Astrocyte of the hippocampus (primary cell): ENCODE measurements at places on chromosomes 3 and 15.
A peak's percentile ranks its signal among the peaks of the same experiment; 100 is the strongest.

GRCh38 chr3:38457111-38458003 is 3.7 kb downstream of the ACVR2B start:
- no peak for DNase-seq

DNA sequence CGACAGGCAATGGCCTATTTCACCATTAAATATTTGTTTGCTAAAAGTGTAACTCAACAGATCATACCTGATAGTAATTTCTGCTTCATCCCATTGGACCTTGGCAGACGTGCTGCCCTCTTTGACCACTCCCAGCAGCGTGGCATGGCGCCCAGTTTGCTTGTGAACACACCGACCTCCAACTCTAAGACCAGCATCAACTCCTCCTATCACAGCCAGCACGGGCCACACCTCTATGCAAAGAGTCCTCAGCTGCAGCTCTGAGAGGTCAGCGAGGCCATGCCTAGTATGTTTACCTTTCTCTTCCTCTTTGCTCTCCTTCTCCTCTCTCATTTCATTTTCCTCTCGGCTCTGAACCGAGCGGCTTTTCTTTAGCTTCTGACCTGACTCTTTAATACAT is 80.6 kb downstream of the FBXL22 start:
- DNase-seq = no peak

DNA sequence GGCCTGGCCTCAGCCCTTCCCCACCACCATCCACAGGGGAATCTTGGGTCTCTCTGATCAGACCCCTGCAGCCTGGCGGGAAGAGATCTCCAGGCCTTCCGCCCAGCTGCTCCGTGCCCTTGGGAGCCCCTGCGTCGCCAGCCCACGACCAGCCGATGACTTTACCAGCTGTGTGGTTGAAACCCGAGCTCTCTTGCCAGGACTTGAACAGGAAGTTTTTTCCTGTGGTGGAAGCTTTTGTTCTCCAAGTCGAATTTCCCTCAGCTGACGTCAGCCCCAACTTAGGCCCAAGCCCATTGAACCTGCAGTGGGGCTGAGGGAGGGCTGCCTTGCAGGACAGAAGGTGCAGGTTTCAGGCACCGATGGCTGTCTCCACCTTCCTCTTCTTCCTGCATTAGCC is 51.7 kb upstream of the SMAD3 start:
- peak; percentile 91 for DNase-seq

DNA sequence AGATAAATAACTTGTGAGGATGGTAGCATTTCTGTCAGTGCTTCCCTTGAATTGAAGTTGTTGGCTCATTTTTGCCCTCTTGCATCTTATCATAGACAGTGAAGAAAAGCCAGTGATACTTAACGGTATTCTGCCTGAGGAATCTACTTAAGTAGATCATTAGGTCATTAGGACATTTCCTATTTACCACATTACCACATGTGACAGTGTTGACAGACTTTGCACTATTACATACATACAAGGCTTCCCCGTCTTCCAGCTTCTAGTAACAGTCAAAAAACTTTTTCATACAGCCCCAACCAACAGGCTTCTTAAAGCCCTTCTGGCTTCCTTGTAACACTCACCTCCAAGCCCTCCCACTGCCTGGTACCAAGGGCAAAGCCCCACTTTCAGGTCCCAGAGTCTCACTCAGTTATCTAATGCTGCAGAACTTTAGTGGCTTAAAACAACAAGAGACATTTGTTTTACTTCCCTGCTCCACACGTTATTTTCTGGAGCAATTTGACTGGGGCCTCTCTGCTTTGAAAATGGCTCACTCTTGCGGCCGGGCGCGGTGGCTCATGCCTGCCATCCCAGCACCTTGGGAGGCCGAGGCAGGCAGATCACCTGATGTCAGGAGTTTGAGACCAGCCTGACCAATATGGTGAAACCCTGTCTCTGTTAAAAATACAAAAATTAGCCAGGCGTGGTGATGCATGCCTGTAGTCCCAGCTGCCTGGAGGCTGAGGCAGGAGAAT is 40.0 kb downstream of the ASB7 start:
- no peak for DNase-seq

DNA sequence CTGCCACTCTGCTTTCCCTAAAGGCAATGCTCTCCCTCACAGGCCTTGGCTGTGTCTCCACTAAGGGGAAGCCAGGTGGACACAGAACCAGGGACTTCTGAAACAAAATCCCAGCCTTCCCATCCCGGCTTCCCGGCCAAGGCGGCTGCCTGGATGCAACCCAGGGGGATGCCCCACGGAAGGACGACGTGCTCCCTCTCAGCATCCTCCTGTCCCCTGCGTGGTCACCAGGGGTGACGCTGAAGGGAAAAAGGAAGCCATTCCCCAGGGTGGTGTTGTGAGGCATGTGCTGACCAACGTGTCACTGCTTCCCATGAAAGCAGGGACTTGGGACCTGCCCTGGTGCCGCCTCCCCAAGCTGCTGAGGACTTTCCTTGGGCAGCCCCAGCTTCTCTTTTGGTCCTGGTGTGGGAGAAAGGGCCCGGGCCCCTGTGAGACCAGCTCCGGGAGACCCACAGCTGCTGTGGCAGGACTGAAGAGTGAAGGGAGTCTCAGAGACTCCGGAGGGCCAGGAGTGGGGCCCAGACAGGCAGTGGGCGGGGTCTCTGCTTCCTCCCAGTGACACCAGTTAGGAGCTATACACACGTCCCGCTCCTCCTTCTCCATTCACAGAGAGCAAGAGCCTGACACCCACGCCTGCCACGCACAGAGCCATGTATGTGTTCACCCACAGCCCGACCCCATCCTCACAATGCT is 139.2 kb downstream of the NUP210 start:
- no peak for DNase-seq

- peak; percentile 92 for DNase-seq
These were observed 216.1 kb downstream of the SLCO3A1 start for GRCh38 chr15:92069308-92070250.

DNA sequence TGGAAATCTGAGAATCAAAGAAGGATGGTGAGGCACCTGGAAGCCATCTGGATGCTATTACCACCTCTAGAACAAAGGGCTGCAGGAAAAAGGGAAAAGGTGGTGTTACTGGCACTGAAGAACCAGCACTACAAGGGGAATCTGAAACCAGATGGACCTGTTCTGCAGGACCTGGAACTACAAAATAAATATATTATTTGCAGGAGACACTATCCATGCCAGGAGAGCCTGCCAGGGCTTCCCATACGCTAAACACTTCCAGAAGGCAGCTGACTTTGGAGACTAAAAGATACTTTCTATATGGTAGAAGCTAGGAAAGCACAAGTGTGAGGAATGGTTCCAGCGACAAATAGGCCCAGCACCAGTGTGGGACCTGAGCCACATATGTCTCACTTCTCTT is 83.4 kb upstream of the POU1F1 start:
- DNase-seq = no peak

- DNase-seq = no peak
These were observed 5.3 kb downstream of the SH2D7 start for GRCh38 chr15:78097667-78098066.

DNA sequence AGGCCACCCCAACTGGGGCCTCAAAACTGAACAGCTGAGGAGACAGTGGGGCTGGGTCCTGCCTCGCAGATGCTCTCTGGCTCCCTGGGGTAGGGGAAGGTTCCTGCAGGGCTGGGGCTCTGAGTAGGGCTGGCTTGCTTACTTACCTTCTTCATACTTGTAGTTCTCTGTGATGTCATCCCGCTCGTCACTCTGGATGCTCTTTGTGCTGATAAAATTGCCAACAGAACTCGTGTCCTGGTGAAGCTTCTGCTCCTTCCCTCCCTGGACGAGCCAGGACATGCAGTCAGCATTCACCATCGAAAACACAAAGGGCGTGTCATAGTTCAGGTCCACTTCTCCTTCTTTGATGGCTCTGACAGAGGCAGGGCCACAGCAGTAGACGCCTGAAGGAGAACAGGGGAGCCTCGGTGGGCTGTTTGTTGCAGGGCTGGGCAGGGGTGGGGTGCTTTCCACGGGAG is 17.9 kb upstream of the EPB42 start:
- DNase-seq = no peak

- DNase-seq = peak; percentile 90
These were observed 1.1 kb upstream of the WWTR1 start for GRCh38 chr3:149658744-149659497.

DNA sequence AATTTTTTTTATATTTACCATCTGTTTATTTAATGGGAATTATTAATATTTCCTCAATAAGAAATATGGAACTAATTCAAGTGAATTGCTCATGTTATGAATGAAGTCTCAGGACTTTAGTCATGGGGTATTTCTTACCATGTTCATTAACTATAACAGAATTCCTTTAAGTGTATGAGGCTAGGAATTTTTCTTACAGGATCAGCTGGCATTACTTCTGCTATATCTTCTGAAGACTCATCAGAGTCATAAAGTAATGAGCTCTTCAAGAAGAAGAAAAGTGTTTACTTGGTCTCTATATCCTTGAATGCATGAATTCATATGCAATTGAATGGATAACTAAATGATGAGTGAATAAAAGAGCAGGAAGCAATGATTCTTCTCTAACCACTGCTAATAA is 486.8 kb upstream of the THBS1 start:
- no peak for DNase-seq

DNA sequence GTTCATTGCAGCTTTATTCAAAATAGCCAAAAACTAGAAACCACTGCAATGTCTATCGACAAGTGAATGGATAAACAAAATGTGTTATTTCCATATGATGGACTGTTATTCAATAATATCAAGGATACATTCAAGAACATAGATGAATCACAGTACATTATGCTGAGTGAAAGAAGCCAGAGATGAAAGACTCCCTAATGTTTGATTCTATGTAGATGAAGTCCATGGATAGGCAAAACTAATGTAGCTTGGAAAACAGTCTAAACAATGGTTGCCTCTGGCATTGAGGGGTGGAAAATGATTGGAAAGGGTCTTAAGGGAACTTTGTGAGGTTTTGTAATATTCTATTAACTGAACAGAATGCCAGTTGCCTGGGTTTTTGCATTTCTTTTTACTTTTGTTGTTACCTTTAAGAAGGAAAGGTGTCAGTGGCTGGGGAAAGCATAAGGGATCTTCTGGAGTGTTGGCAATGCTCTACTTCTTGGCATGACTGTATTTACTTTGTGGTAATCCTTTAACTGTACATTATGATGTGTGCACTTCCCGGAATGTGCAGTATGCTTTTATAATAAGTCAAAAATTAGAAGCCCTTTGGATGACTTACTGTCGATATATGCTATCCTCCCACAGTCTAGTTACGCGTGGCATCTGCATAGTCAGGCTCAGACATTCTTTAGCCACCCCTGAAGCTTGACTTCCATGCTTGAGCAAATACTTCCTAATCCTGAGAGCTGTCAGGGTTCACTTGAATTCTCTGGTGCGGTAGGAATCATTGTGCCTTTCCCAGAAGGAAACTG is 20.5 kb upstream of the ATP10A start:
- DNase-seq = peak; percentile 91

DNA sequence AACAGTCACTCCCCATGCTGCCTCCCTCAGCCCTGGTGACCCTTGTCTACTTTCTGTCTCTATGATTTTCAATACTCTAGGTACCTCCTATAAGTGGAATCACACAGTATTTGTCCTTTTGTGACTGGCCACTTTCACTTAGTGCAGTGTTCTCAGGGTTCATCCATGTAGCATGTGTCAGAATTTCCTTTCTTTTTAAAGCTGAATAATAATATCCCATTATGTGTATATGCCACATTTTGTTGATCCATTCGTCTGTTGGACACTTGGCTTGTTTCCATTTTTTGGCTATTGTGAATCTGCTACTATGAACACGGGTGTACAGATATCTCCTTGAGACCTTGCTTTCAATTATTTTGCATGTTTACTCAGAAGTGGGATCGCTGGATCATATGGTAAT is 34.1 kb downstream of the PML start:
- DNase-seq = no peak

DNA sequence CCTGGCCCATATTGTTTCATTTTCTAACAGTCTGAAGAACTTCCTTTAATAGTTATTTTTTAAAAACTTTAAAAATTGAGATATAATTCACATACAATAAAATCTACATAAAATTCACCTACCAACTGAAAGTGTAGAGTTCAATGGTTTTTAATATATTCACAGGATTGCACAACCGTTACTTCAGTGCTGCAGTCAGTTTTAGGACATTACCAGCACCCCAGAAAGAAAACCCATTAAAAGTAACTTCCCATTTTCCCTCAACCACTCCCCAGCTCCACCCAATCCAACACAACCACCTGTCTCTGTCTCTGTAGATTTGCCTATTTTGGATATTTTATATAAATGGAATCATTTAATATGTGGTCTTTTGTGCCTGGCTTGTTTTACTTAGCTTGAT is 29.6 kb downstream of the MGA start:
- no peak for DNase-seq

DNA sequence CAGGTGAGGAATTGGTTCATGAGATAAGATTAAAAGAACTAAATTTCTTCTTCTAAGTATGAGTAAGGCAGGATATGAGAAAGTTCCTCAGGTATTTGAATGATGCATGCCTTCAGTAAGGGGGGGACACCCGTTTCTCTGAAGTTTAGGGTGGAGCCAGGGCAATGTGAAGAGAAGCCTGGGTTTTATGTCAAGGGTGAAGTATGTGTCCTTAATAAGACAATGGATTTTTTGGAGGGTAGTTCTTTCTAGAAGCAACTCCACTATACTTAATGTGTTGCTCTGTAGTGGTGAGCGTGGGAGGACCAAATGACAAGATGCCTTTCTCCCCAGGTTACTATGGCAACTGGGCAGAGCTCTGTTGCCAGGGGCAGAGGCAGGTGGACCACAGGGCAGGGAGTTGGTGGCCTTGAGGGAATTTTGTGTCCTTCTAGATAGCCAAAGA is 44.0 kb downstream of the PHLDB2 start:
- peak; percentile 68 for DNase-seq

- DNase-seq = no peak
These were observed 492.2 kb downstream of the CNTN3 start for GRCh38 chr3:74122281-74122680.

DNA sequence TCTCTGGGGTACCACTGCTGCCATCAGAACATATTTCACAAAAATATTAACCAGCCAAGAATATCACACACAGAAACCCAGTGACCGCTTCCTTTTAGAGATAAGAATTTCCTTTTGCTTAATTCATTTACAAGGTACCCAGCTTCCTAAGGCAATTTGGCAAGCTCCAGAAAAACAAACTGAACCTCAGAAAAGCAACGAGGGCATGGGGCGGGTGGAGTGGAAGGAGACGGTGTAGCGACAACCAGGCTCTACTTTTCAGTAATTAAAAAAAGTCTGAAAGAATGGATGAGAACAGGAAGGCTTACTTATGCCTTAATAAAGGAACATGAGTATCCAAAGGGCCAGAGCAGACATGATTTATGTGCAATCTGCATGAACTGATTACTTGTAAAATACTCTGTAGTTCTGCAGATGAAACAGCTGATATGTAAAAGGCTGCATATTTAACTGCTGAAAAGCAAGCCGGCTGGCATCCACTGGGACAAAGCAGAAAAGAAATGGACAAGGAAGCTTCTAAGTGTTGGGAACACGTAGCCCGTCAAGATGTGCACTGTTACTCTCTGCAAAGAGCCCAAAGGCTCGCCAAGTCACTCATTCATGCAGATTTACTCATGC is 18.6 kb downstream of the RFTN1 start:
- DNase-seq = no peak

- peak; percentile 60 for DNase-seq
These were observed 506.9 kb downstream of the OCA2 start for GRCh38 chr15:27592036-27592760.

- no peak for DNase-seq
These were observed 33.3 kb downstream of the TFDP2 start for GRCh38 chr3:142115867-142116668.

GRCh38 chr15:66673410-66674322 is 28.4 kb upstream of the SMAD6 start:
- DNase-seq = peak; percentile 41

GRCh38 chr3:157135671-157136396 is 24.1 kb downstream of the CCNL1 start:
- peak; percentile 67 for DNase-seq

- DNase-seq = no peak
These were observed 145.3 kb downstream of the DNAJB8 start for GRCh38 chr3:128321418-128321817.
